ENCODE measurements at places on chromosomes 1 and 21.

GRCh38 chr1:206588492-206588891 lies 23.8 kb downstream of the EIF2D start:
- DNase-seq: no peak

- DNase-seq: no peak
These were observed 31.7 kb upstream of the TRIM17 start for GRCh38 chr1:228448372-228448771.

DNA sequence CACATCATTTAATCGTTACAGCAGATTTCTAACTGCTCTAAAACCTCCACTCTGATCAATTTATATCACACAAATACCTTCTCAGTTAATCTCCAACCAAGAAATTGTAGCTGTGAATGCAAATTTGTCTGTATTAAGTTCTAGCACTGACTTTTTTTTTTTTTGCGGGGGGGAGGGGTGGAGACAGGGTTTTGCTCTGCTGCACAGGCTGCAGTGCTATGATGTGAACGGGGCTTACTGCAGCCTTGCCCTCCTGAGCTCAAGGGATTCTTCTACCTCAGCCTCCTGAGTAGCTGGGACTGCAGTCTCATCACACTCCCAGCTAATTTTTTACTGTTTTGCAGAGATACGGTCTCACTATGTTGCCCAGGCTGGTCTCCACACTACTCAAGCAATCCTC lies 163.6 kb downstream of the RERE start:
- no peak for DNase-seq

DNA sequence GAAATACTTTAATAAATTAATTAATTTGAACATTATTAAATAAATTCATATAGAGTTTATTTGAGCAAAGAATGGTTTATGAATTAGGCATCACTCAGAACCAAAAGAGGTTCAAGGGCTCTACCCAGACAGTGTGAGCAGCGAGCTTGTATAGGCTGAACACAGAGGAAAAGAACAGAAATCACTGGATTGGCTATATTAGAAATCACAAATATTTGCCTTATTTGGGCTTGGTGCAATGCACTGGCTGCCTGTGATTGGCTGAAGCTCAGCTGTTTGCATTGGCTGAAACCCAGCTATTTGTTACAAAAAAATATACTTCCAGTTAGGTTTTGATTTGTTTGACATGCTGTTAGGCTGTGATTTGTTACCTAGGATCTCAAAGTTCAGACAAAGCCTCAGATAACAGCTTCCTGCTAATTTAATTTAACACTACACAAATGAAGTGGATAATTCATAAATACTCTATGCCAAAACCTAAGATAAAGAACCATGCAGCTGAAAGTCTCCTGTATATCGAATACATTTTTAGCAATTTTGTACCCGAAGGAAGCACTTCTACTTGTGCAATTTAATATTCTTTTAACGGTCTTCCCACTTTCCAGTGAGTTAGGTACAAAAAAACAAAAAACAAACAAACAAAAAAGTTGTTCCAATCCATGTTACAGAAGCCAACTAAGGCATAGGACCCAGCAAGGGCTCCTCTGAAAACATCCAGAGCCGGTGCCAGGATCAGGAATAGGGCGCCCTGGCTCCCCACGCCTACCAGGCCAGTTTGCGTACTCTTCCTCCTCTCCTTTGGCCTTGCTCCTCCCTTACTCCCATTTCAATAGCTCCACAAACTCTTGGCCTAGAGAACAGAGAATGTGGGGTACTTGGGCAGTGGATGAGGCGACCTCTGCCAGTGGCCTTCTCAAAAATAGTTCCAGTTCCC lies 179.1 kb downstream of the DUSP10 start:
- DNase-seq: no peak

GRCh38 chr1:6025269-6026094 lies 20.2 kb upstream of the KCNAB2 start:
- no peak for DNase-seq

DNA sequence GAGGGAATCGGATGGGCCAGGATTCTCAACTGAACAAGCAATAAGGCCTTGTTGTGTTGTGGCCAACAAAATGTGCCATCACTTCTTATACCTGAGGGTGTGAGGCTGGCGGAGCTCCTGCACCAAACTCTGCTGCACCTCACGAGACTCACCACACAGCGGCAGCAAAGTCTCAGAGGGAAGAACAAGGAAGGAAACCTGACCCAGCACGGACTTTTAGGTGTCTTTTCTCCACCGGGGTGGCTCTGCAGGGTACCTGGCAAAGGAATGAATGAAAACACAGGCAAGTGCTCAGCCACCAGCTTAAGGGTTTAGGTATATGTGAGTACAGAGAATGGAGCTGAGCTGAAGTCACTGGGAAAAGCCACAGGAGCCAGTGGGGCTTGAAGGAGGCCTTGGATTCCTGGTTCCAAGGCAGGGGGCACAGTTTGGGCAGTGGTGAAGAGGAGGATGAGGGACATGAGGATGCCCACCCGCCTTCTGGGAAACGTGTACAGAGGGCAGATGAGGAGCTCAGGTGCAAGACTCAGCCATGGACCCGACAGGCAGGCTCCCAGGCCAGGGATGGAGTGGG lies 31.1 kb upstream of the HSD3B1 start:
- DNase-seq: peak; percentile 70

DNA sequence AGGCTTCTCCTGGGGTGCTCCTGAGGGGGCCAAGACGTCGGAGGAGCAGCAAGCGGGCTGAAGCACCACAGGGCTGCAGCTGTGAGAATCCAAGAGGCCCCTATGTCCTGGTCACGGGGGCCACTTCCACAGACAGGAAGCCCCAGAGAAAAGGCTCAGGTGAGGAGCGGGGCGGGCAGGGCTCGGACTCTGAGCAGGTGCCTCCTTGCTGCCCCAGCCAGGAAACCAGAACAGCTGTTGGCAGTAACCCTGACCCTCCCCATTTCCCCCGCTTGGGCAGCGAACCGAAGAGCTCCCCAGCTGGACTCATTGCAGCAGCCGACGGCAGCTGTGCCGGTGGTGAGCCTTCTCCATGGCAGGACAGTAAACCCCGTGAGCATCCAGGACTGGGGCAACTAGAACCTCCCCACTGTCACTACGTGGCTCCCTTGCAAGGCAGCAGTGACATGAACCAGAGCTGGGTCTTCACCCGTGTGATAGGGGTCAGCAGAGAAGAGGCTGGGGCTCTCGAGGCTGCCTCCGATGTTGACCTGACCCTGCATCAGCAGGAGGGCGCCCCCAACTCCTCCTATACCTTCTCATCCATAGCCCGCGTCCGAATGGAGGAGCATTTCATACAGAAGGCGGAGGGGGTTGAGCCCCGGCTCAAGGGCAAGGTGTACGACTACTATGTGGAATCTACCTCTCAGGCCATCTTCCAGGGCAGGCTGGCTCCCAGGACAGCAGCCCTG lies 625 bp downstream of the KLHDC7A start:
- DNase-seq: no peak

DNA sequence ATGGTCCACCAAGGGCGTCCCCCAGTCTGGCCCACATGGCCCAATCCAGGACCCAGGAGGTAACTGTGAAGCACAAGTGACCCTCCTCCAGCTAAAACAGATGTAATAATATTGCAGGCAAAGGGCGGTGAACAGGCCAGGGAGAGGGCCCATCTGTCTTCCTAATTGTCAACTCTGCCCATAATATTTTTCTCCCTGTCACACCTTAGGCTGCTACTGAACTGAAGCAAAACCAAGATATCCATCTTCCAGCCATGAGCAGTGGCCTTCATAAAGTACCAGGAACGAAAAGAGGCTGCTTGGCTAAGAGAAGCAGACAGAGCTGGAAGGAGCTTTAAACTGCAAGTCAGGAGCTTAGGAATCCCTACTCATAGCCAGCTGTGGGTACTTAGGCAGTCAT lies 3.1 kb downstream of the KANK4 start:
- DNase-seq: no peak

DNA sequence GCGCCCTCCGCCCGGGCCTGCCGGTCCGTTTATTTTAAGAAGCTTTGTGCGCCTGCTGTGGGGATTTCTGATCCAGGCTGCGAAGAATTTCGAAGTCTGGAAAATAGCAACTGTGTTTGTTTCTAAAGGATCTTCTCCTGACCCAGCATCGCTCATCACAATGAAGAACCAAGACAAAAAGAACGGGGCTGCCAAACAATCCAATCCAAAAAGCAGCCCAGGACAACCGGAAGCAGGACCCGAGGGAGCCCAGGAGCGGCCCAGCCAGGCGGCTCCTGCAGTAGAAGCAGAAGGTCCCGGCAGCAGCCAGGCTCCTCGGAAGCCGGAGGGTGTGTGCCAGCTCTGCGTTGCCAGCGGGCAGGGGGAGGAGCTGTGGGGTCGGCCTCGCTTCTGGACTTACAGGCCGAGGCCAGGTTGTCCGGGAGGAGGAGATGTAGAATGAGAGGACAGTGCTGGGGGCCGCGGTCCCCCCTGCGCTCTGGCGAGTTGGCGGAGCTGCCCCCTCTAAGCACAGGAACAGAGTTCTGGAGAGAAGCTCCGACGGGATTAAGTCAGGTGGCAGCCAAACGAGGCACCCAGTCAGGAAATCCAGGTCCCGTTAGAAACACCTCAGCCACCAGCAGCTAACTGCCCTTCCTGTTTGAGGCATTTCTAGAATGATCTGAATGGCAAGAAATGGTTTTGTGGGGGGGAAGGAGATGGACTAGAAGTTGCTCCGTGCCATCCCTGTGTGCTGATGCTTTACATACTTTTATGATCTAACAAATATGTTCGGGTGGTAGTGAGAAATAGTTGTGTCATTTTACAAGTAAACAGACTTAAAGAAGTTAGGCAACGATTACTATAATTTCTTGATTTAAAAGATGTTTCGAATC lies 948 bp downstream of the TXLNA start:
- DNase-seq: peak; percentile 74

DNA sequence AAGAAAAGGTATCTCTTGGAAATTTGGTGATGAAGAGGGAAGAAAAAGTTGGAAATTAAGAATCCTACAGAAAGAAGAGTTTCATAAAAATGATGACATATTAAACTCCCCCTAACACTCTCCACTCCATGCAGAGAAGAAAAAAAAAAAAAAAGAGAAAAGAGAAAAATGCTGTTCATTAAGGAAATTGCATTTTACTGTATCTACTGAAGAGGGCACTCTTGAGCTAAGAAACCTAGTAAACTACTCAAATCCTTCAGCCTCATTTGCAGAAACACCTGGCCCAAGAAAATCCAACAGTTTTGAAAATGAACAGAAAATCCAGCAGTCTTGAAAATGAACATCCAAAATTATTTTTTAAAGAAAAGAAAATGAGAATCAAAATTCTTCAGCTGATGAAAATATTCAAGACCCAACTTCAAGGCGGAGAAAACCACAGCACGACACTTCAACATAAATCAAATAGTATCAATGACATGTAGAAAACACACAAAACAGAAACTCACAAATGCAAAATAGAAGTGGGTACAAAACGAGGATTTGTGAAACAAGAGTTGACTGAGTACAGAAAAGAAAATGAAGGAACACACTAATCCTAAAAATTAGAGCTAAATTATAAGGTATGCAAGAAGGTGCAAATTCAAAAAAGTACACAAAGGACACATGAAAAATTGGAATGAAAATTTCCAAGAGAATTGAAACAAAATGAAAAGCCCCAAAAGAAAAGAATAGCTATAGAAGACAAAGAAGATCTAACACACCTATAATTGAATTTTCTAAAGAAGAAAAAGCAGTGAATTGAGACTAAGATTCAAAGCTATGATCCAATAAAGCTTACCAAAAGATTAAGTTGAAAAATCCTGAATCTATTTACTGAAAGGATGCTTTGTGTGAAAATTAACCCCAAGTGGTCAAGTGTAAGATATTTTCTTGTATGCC lies 73.2 kb upstream of the DNAJC6 start:
- DNase-seq: no peak

DNA sequence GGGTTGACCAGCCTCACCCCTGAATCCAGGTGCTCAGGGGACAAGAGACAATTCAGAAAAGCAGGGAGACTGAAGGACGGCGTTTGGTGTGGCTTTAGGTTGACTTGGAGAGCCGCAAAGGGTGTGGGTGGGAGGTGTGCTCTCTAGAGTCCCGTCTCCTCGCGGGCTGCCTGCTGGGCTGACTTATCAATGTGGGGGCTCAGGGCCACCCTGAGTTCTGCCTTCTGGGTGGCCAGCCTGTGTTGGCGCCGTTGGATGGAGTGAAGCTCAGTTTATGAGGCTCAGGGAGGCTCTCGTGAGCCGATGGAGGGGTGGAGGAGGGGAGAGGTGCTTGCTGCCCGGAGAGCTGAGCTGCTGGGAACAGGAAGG lies 13.0 kb downstream of the GPR137B start:
- no peak for DNase-seq

GRCh38 chr21:34599534-34600101 lies 15.3 kb downstream of the RCAN1 start:
- no peak for DNase-seq

GRCh38 chr1:219085988-219086387 lies 87.7 kb upstream of the LYPLAL1 start:
- no peak for DNase-seq

GRCh38 chr21:44279354-44280260 lies 6.1 kb upstream of the AIRE start:
- DNase-seq: peak; percentile 20

DNA sequence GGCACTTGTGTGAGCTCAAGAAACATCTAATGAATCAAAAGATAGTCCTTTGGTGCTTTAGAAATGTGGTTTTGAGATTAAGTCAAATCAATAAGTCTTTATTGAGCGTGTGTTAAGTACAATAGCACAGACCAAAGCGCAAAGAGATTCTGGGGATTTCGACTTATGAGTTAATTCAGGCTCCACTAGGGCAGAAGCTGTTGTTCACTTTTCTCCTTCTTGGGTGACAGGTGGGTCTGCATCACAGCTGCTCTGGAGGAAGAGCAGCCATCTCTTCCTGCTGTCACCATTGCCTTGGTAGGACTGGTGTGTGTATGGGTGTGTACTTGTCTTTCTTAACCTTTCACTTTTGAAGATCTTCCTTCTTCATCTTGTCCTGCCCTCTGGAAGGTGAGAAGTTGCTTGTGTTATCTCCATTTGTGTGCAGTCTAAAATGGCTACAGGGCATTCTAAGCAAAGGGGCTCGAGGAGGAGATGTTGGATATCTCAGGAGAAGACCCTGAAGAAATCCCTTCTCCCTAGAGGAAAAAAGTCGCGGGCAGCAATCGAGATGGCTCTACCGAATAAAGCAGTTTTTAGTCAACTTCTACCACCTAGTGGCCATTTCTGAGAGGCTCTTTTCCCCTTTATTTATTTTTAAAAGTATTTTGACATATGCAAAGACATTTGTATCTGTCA lies 22.9 kb upstream of the DISC1 start:
- no peak for DNase-seq

GRCh38 chr1:168328731-168329364 lies 48.2 kb downstream of the TBX19 start:
- no peak for DNase-seq

DNA sequence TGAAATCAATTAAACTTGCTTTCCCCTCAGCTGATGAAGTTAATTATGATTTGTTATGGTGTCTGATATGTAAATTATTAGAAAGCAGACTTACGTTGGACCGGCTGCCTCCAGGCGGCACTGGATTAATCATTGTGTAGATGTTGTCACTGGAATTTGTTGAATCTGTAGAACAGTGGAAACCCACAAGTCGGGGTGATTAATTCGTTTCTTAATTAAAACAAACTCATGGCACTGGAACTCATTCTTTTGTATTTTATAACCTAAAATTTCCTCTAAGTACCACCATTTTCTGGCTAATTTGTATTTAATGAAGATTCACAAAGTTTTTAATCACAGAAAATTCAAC lies 39.0 kb downstream of the MRPL37 start:
- DNase-seq: no peak

GRCh38 chr1:116755681-116756080 lies 1.5 kb downstream of the CD2 start:
- no peak for DNase-seq

GRCh38 chr1:97929874-97930851 lies 9.3 kb upstream of the DPYD start:
- DNase-seq: no peak

All from glutamatergic neuron (in vitro differentiated cells).